ENCODE measurements at places on chromosomes 7 and 10.
A peak's percentile ranks its signal among the peaks of the same experiment; 100 is the strongest.

DNA sequence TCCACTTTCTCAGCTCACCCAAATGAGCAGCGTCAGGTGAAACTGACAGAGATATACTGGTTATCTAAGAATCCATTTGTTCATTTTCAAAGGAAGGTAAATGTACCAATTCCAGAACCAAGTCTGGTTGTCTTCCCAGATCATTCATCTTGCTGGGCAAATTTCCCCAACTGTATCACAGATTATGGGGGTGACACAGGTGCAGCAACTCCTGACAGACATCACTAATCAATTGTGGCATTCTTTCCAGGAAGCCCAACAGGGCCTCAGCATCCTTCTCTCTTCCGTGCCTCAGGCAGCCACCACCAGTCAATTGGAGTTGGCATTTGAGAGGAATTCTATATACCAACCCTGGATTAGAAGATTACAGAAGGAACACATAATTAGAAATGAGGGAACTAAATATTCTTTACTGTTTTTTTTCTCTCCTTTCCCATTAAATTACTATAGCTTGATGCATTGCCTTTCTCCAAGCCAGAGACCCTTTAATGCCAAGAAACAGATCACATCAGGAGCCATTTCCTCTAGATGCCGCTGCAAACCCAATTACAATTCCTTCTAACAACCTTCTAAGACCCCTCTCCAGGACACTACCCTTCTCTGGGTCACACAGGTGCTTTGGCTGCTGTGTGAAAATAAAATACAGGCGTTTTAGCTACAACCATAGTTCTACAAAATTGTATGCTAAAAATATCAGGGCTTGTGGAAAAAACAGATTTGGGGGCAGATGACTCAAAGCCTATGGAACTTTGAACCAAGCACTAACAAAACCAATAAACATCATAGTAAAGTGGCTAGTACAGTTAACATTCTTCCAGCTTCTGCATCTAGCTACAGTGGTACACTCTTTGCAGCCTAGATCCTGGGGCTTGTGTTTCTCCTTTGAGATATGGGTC, 291.6 kb downstream of the RNLS start:
- no peak for DNase-seq

GRCh38 chr7:82284936-82285519, 158.5 kb downstream of the CACNA2D1 start:
- DNase-seq = no peak

- no peak for DNase-seq
Observed at GRCh38 chr10:8014649-8015048, 39.8 kb upstream of the GATA3 start.

DNA sequence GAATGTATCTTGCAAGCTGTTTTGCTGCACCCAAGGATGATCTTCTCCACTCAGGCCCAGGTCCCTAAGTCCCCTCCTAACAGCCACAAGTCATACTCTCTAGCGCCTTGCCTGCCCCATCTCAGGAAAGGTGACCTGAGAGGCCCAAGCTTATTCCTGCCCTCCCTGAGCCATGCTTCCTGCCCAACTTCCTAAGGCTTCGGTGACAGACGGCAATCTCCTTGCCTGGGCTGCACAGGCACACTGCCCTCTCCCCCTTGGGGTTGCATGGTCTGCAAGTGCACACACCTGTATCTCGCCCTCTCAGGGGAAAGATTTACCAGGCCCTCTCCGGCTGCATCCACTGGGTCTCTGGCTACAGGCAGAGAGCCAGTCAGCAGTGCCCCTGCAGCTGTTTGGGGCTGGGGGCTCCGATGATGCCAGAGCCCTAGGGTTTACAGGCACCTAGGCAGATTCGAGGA, 771 bp upstream of the ADIRF start:
- no peak for DNase-seq

- no peak for DNase-seq
Observed at GRCh38 chr7:30829471-30829870, 58.3 kb downstream of the MINDY4 start.

DNA sequence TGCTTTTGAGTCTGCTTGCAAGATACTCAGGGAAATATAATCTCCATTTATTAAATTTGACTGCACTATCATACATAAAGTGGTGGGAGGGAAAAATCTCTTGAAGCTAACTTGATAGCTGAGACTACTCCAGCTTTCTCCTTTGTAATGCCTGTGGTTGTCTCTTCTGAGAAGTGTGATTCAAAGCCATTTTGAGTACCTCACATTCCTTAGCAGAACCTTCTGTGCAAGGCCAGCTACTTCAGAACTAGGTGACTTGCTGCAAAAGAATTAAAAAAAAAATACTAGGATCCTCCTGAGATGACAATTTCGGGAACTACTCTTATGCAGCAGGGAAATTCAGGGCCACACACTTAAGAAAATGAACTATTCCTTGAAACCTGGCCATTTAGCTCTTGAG, 294.8 kb downstream of the MDFIC start:
- no peak for DNase-seq

GRCh38 chr7:75762350-75762917, 9.6 kb downstream of the CCL26 start:
- DNase-seq = peak; percentile 71

- no peak for DNase-seq
Observed at GRCh38 chr10:120598386-120598785, 141.4 kb downstream of the PLPP4 start.

GRCh38 chr7:113824117-113824823, 94.5 kb downstream of the PPP1R3A start:
- DNase-seq = no peak

- peak; percentile 23 for DNase-seq
Observed at GRCh38 chr7:150450491-150451001, at the start of gene GIMAP8. Gene GIMAP8 (plus strand): TSS chr7:150450630. CDS start chr7:150466699, 16,069 bp downstream.

DNA sequence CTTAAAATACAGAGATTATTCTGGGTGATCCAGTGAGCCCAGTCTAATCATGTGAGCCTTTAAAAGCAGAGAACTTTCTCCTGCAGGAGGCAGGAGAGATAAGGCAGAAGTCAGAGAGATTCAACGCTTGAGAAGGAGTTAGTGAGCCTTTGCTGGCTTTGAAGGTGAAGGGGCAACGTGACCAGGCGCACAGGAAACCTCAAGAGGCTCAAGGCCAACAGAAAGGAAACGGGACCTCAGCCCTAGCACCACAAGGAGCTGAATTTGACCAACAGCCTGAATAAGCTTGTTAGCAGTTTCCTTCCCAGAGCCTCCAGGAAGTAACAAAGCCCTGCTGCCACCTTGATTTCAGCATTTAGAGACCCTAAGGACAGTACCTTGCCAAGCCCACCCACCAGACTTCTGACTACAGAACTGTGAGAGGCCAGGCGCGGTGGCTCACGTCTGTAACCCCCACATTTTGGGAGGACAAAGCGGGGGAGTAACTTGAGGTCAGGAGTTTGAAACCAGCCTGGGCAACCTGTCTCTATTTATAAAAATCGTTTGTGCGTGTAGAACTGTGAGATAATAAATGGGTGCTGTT, 87.3 kb upstream of the KAT6B start:
- DNase-seq = peak; percentile 99

DNA sequence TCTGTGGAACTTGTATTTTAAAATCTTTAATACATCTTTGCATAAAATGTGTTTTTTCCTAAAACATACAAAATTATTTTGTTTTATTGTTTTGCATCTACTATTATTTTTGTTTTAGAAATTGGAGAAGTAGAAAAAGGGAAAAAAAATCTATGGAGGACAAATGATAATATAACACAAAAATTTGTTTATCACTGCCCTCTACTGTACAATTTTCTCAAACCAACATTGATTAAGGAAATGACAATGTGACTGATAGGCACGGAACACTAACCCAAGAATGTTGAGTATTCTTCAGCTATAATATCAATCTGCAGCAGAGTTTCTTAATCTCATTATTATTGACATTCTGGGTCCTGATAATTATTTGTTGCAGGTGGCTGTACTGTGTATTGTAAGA, 9.5 kb upstream of the ING3 start:
- DNase-seq = peak; percentile 18

GRCh38 chr10:112246-112645, 23.0 kb upstream of the ZMYND11 start:
- DNase-seq = no peak

All from AML-193 (cell line).